ENCODE measurements at places on chromosomes 1 and 21. TPM values are rescaled to one million over a fixed set of nuclear protein-coding genes. Genes with fewer than 3 reads are reported as not detected.
A peak's percentile ranks its signal among the peaks of the same experiment; 100 is the strongest.

The CHI3L2 gene
- total RNA-seq: 0.26 TPM

The CD1D gene
- total RNA-seq: 1.6 TPM

The ZMYM1 gene
- total RNA-seq: 61.6 TPM

The FCRL5 gene
- total RNA-seq: 0.11 TPM

The MAN1C1 gene
- 18.2 TPM for total RNA-seq

The STUM gene
- total RNA-seq: 2.5 TPM

The ACKR1 gene
- total RNA-seq: 7.1 TPM

The PTGFR gene
- total RNA-seq: 28.7 TPM

The KIF14 gene
- total RNA-seq: 8.5 TPM

The RAD54L gene
- total RNA-seq: 2.6 TPM

The PLEKHG5 gene
- total RNA-seq: 9.9 TPM

The TTC24 gene
- total RNA-seq: not detected

The CLCA1 gene
- total RNA-seq: not detected

GRCh38 chr21:44356636-44357035 is 3.2 kb downstream of the TRPM2 start:
- no peak for DNase-seq

DNA sequence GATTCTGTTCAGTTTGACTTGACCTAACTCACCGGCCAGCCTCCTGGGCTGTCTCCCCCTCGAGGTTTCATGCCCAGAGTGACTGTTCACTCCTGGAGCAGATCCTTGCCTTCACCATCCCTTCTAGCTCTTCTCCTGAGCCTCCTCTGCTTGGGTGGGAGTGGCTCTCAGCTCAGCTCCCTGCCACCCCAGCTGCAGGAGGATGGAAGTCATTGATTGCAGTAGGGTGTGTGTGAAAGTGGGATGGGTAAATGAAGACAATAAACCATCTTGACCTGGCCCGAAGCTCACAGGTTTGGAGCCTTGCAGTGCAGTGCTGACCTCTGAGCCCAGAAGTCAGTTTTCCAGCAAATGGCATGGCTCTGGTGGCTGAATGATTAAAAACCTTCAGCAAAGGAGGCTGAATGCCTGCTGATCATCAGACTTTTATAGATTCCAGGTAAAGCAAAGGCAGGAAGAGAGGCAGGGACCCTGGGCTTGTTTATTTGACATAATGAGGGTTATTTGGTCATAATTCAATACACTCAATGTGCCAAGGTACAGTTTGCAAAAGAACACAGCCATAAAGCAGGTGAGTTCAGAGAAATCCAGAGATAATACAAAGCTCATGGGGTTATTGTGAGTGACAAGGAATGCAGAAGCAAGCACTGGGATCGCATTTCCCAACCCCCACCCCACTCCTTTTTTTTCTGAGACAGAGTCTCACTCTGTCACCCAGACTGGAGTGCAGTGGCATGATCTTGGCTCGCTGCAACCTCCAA is 17.5 kb upstream of the TFF3 start:
- no peak for DNase-seq

DNA sequence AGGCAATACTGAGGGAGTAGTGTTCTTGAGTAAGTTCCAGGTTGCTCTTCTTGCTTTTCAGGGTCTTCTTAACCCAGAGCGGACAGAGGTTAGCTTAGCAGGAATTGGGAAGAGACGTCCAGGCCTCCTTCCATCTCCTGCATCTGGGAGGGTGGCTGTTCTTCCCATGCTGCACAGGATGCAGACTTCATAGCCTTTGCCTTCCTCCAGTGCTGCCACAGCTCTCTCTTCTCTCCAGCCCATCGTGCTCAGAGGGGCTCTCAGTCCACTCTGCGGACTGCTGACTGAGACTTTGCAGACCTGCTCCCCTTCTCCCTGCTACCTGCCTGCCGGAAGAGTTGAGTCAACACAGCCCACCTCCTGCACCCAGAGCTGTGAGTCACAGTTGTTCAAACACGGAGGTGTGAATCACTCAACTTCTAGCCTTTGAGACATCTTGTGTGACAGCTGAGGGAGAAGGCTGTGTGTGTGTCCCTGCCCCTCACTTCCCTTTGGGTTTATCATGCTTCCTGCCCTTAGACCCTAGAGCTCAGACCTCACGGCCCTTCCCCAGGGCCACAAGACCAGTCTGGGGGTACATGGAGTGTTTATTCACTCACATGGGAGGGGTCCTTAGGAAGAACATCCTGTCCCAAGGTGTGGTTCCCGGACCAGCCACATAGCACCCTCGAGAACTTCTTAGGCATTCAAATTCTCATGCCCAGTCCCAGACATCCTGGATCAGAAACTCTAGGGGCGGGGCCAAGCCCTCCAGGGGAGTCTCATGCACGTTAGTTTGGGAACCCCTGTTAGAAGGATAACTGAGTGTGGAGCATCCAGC is 158.3 kb upstream of the CACNA1E start:
- DNase-seq: no peak

DNA sequence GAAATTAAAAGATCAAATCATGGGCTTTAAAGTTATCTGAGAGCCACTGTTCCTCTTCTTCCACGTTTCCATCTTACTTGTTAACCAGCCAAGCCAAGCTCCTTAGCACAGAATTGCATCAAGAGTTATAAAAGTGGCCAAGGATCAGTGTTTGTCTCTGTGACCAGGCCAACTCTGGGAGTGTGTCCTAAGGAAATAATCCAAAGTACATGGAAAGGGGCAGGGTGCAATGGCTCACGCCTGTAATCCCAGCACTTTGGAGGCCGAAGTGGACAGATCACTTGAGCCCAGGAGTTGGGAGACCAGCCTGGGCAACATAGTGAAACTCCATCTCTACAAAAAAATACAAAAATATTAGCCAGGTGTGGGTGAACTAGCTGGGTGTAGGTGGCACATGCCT is 10.0 kb upstream of the MPZL1 start:
- no peak for DNase-seq

- DNase-seq: no peak
These were observed 654.6 kb upstream of the NEGR1 start for GRCh38 chr1:72936942-72937341.

DNA sequence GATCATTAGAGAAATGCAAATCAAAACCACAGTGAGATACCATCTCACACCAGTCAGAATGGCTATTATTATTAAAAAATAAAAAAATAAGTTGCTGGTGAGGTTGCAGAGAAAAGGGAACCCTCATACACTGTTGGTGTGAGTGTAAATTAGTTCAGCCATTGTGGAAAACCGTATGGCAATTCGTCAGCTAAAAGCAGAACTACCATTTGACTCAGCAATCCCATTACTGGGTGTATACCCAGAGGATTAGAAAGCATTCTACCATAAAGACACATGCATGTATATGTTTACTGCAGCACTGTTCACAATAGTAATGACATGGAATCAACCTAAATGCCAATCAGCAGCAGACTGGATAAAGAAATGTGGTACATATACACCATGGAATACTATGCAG is 42.2 kb downstream of the GIPC2 start:
- DNase-seq: no peak

- DNase-seq: no peak
These were observed 5.2 kb downstream of the TBX15 start for GRCh38 chr1:118982821-118983557.

- no peak for DNase-seq
These were observed 5.1 kb upstream of the LAMTOR5 start for GRCh38 chr1:110412576-110412975.

DNA sequence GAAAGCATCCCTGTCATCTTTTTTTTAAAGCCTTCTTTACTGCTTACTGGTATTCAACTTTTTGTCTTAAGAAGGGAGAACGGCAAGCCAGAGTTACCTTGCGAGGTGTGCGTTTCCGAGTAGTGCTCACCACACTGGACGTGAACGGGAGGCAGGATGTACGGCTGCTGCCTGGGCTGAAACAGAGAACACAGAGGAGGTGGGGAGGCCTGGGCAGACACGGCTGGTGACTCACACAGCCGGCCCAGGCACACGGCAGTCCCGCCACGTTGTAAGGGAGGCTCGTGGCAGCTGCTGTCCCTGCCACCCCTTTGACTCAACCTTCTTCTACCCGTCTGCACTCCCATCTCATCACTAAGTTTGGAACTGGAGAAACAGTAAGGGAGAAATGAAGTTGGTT is 105.8 kb downstream of the SMYD2 start:
- no peak for DNase-seq

- DNase-seq: no peak
These were observed 9.2 kb upstream of the UQCRHL start for GRCh38 chr1:15816674-15817073.

DNA sequence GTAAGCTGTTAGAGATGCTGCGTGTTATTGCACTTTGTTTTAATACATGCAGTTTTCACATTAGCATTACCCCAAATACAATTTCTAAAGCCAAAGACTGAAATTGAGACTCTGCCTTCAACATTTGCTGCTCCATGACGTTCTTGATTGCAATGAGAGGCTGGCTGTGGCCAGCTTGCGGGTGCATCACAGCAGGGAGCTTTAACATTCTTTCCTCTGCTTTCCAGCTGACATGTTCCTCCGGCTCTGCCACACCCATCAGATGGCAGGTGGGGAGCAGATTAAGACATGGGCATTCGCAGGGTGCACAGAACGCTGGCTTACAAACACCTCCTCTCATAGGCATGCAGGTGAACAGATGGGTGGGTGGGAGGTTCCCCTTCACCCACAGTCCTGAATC is 314.1 kb downstream of the DISC1 start:
- DNase-seq: no peak

- DNase-seq: no peak
These were observed 10.2 kb downstream of the VN1R5 start for GRCh38 chr1:247266053-247266452.

- no peak for DNase-seq
These were observed 839 bp downstream of the SWT1 start for GRCh38 chr1:185157599-185158412.

DNA sequence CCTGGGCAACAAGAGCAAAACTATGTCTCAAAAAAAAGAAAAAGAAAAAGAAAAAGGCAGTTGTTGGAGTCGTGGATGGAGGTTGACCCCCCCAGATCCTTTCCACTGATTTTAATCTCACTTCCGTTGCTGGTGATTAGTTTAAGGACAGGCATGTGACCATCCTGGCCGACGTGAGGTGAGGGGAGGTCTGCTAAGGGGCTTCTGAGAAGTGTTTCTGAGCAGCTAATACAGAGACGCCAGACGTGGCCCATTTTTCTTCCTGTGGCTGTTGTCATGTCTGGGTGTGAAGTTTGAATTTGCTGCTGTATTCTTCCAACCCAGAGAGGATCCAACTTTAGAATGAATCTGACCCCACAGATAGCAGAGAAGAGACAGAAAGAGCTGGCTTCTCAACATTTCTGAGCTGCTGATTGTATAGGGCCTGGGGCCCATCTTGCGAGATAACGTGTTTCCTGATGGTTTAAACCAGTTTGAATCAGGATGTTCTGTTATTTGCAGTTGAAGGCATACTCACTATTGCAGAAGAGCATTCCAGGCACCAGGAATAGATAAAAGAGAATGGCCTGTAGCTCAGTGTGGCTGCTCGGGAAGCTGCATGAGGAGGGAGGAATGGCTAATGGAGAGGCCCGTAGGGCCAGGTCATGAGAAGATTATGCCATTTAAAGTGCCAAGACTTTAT is 22.8 kb upstream of the SSBP3 start:
- no peak for DNase-seq

DNA sequence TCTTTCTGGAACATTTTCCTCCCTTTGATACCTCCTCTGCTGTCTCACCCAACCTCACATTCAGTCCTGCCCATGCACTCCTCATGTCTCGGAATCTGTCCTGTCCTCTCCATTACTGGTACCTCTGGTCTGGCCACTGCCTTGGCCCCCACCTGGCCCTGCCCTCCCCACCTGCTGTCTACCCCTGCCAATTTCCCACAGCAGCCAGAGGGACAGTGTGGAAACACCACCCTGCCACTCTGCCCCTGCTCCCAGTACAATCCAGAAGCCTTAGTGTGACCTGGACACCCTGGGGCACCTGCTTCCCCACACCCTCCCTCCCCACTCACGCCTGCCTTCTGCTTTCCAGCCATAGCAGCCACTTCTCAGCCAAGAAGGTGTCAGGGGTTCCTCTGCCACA is 534.4 kb downstream of the MATN1 start:
- no peak for DNase-seq

- no peak for DNase-seq
These were observed 1.4 kb downstream of the CITED4 start for GRCh38 chr1:40860706-40861223.

DNA sequence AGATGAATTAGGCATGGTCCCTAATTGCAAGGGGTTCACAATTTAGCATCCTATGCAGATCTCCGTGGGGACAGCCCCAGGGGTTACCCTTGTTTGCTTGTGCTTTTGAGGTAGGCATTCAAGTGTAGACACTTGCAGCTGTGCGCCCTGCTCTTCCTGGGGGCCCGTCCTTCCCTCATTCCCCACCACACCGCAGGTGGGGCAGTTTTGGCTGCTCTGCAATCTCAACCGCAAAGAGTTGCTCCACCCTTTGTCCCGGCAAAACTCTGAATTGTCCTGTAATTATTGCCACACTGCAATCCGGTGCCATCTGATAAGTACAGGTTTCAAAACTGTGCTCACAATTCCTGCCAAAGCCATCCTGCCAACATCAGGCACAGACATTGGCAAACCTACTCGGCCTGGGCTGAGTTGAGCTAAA is 65.4 kb upstream of the LYST start:
- no peak for DNase-seq

- no peak for DNase-seq
These were observed 184.7 kb downstream of the TOMM20 start for GRCh38 chr1:234943836-234944402.

GRCh38 chr1:109595531-109595930 is 23.9 kb downstream of the GNAT2 start:
- no peak for DNase-seq

- no peak for DNase-seq
These were observed 425.6 kb downstream of the RWDD3 start for GRCh38 chr1:95659588-95659987.

DNA sequence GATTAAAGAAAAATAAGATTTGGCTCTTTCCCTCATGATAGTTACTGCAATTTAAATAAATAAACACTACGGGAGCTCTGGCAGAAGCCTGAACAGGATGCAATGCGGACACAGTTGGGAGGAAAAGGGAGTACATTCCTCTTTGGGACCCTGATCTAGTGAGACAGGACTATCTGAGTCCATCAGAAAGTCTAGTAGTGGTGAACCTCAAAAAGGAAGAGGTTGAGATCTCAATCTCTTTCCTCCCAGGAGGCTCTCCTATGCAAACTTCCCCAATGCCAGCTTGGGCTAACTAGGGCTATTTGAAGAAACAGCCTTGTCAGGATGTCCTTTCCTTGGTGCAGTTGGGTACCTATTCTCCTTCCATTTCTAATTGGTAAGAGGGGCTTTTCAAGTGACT is 4.9 kb upstream of the ABCD3 start:
- no peak for DNase-seq

- DNase-seq: peak; percentile 70
These were observed 46.4 kb downstream of the ELF3 start for GRCh38 chr1:202056644-202057334.

Data from urinary bladder (tissue), 4 donors.